ENCODE measurements at places on chromosomes 5 and 9.

- DNase-seq: no peak
These were observed 38.9 kb downstream of the MFAP3 start for GRCh38 chr5:154077696-154078095.

DNA sequence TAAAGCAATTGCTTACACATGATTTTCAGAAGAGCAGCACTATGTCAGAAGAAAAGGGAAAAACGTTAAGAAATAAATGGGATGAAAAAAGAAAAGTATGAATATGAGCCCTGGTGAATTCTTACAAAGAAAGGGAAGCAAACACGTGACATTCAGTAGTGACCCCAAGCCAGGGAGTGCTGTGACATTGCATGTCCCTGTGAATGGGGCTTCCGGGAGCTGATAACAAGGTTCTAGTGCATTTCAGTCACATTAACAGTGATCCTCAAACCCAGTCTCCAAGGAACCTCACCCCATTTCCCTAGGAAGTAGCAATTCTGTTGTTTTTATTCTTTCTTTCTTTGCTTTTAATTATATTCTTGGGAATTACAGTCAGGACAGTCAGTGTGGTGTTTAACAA is 27.3 kb downstream of the TMEM252 start:
- no peak for DNase-seq

DNA sequence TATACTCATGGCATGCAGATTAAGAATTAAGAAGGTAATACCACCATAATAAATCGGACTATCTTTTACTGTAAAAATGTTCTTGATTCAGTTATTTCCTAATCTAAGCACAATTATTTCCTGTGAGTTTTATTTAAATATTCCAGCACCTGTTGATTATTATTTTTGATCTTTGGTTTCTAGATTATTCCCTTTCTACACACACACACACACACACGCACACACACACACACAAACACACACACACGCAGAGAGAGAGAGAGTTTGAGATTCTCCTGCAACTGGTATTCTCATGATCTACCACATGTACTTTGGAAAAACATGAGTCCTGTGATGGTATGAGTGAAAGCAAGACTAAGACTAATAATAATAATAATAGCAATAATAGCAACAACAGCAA is 17.0 kb upstream of the CKMT2 start:
- no peak for DNase-seq

- no peak for DNase-seq
These were observed 23.1 kb downstream of the ADRB2 start for GRCh38 chr5:148849461-148849860.

DNA sequence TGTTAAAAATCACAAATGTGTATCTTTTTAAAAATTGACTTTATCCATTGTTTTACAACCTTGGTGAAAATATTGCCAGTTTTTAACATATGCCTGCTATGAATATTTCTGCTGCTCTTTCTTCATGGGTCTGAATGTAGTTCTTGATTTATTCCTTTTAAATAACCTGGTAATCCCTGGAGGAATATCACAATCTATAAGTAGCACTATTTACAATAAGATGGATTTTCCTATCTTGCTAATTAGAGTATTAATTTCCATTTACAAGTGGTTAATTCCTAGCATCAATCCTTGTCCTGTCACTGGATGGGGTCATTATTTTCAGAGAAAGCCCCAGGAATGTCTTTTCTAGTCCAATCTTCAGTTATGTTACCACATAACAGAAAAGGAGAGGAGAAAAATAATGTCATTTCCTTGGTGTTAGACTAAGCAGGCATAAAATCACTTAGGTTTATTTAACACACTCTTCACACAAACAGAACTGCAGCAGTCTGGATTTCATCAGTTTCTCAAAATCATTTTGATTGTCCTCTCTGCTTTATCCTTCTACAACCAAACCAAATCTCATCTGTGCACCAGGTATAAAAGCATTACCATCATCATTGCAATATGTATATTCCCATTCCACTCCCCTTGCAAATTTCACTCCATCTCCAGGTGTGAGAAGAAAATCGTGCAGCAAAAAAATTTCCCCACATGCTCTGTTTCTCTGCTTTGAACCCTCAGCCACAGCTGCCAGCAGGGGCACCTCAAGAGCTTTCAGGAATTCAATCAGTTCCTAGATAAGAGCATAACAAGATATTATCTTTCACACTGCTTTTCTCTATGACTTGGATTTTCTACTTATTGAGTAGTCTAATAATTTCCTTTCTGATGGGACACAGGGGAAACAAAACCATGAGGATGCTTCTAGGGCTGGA is 204.1 kb downstream of the SEC61B start:
- no peak for DNase-seq

- no peak for DNase-seq
These were observed 168.5 kb downstream of the DOCK2 start for GRCh38 chr5:169805527-169805934.

- no peak for DNase-seq
These were observed 868.1 kb upstream of the CDH9 start for GRCh38 chr5:27906481-27906880.

DNA sequence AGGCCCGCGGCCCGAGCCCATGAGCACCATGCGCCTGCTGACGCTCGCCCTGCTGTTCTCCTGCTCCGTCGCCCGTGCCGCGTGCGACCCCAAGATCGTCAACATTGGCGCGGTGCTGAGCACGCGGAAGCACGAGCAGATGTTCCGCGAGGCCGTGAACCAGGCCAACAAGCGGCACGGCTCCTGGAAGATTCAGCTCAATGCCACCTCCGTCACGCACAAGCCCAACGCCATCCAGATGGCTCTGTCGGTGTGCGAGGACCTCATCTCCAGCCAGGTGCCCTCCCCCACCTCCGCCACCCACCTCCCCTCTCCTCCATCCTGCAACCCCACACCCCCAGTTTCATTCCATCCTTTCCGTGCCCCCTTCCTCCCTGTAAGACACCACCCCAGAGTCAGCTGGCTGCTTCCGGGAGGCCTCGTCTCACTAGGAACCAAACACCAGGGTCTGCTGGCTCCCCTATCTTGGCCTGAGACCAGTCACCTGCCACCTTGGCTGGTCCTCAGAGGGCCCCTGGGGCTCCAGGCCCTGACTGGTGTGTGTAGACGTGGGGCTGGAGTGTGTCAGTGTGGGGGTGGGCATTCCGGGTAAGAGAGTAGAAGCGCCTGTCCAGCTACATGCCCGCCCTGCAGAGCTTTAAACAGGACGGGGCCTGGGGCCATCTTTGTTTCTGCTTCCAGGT is 655 bp downstream of the GRIN1 start:
- no peak for DNase-seq

DNA sequence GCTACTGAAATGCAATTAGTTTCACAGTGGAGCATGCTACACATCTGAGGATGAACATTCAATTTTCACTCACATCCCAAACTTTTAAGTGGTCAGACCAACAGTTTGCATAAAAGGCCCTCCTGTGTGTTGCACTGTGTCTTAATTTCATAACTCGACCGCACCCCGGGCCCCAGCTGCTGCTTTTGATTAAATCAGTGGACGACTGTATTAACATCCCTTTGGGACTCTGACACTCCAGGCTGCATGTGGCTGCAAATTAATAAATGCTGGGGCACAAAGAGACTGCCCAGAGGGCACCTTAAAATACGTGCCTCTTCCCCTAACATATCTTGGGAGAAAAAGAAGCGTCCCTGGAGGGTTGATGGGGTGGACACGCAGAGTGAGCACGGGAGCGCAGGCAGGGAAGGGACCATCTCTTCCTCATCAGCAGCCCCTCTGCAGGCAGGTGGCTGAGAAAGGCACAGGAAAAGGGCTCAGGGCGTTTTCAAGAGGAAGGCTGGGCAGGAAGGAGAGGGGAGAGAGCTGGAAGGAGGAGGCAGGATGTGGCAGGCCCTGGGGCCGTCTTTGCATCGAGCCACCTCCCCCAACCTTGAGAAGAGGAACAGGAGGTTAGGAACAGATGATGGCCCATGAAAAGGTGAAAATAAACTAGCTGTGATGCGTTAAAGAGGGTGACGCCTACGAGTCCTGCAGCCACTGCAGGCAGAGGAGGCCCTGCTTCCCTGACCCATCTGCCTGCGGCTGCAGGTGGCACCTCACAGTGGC is 18.6 kb downstream of the MED10 start:
- no peak for DNase-seq

DNA sequence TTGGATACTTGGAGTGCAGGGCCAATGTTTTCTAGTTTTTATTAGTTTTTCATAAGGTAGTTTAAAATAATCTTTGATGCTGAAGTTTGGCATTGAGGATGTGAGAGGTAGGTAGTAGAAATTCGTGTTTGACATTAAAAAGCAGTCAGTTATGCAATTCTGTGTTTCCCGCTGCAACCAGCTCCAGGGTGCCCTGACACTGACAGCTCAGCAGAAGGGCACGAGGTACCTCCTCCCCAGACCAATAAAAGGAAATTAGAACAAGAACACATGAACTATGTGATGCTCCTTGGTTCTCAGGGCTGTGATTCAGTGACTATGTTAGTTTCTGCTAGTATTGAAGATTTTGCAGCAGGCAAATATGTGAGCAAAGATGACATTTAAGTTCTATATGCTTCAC is 40.2 kb downstream of the NSUN2 start:
- DNase-seq: no peak

- DNase-seq: peak; percentile 21
These were observed 98.4 kb downstream of the FBXL7 start for GRCh38 chr5:15598294-15598902.

DNA sequence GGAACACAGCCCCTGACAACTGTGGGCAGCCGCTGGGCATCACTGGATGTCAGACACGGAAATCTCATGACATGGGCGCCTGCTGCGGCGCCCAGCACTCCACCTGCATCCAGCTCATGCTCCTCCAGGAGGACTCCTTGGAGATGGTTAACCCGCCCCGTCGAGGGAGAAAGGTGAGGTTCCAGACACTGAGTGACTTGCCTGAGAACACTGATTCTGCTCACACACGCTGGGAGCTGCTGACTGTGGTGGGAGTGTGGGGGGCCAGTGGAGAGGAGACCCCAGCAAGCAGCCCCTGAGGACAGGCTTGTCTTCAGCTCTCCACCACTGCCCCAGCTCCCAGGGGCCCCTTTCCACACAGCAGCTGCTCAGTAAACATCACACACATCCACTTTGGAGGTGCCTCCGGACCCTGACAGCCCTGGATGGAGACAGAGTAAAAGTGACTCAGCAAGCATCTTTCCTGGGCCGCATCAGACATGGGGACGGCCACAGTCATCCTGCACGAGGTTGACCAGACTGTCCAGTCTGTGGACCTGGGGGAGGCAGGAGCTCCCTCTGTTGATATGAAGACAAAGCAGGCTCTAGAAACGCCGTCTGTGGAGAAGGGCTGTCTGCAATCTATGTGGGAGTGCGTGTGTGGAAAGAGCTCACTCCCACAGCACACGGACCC is 283.7 kb upstream of the IRX4 start:
- DNase-seq: no peak

All from fibroblast of skin of back (primary cell).